Stimulated activated CD4-positive, alpha-beta T cell treated with anti-CD3 and anti-CD28 coated beads, Interleukin-15, amount 100 ng/mL, for 1 hour (primary cell): ENCODE measurements at places on chromosomes 7 and 10.

GRCh38 chr7:148579366-148579765 lies 11.2 kb upstream of the C7orf33 start:
- DNase-seq = no peak

- DNase-seq = no peak
Measured at GRCh38 chr7:115299397-115300037, 377.6 kb downstream of the MDFIC start.

GRCh38 chr7:135235841-135236240 lies 2.2 kb downstream of the STRA8 start:
- DNase-seq = no peak

- DNase-seq = no peak
Measured at GRCh38 chr7:85068799-85069198, 118.1 kb downstream of the SEMA3D start.
